NCI-H2171 (cell line): ENCODE measurements at places on chromosomes 2 and 18.

DNA sequence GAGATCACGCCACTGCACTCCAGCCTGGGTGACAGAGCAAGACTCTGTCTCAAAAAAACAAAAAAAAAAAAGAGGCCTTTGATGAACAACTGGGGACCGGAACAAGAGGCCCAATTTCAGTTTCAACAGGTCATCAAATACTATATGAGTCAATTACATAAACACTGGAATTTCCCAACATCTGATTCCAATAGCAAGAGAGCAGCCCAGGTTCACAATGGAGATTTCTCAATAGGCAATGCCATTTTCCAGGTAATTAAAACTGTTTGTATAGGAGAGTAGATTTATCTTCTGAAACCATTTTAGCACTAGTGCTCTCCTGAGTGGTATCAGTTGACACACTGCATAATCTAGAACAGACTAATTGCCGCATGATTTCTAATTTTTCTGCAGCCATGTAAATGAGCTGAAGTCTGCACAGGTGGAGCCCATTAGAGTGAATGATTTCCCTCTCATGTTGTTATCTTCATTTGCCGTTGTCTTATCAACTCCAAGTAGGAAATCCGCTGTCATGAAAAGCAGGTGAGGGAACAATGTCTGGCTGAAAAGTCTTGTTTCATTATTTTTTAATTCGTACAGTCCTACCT lies 264.1 kb upstream of the MEIS1 start:
- DNase-seq = no peak

DNA sequence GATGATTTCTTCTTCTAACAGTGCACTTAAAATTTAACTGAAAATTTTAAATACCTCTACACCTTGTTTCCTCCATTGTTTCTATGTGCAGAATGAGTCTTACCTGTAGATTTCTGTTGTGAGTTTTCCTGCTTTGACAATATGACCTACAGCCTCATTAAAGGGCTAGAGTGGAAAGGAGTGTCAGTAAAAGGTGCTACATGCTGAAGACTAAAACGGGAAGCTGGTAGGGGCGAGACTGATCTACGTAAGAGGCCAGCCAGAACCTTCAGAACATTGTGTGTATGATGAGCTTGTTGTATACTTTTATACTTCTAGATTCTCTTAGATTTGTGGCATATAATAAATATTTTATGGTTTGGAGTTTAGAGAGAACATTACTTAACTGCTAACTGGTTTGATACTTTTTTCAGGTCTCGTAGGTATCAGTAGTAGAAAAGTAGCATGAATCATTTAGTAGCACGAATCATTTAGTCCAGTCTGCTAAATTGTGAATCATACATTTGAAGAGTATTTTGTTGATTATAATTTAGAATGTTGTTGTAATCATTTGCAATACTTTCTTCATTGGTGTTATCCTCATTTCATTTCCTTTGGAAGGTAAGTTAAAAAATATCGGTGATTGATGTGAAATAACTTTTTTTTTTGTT lies 14.3 kb downstream of the INSIG2 start:
- DNase-seq = no peak

- no peak for DNase-seq
Measured at GRCh38 chr18:22282311-22283115, 113.1 kb downstream of the GATA6 start.

GRCh38 chr2:18178736-18179349 lies 300.4 kb downstream of the KCNS3 start:
- peak; percentile 48 for DNase-seq

DNA sequence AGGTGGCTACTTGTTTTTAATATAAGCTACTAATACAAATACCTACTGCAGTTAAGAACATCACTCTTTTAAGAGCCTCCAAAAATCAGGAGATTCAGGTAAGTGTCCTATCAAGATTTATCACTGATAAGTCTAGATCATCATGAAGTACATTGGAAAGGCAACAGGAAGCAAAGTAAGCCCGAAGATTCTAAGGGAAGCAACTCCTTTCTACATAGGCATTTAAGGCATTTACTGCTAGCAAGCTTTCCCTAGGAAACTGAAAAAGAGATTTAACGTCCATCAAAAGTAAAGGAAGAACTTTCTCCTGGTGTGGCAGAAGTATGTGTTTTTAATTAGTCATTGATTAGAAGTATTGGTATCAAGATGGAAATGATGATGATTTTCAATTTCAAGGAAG lies 3.7 kb downstream of the STK17B start:
- DNase-seq = no peak

GRCh38 chr2:60441800-60442199 lies 111.7 kb downstream of the BCL11A start:
- DNase-seq = no peak

DNA sequence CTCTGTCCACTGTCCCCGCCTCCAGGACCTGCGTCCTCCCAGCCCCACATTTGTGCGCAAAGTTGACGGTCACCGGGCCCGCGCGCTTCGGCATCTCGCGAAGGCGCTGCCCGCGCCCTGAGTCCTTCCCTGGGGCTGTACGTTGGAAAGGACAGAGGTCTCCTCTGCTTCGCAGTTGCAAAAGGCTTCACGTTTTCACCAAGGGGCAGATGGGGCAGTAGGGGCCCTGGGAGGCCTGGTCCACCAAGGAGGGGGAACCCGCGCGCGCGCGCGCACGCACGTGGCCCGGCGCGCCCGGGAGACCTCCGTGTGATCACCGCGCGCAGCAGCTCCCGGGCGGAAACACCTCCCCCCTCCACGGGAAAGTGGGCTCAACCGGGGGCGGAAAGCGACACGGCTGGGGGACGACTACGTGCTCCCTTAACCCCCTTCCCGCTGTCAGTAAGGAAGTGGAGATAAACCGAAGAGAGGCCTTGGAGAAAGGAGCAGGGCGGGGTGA lies 21.9 kb downstream of the TEX44 start:
- DNase-seq = no peak

DNA sequence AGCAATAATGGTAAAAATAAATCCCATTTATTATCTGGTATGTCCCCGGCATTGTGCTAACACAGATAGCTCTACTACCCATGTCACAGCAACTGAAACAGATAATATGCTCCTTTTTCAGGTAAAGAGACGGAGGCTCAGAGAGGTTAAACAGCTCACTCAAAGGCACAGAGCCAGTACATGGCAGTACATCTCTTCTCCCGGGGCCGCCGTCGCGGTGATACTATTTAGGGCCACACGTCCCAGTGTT lies 693 bp upstream of the PDK1 start:
- no peak for DNase-seq

- no peak for DNase-seq
Measured at GRCh38 chr2:103159018-103159417, 397.2 kb downstream of the TMEM182 start.
